Muscle of arm (tissue), 14 donors: ENCODE measurements at places on chromosomes 16 and 17. TPM values are rescaled to one million over a fixed set of nuclear protein-coding genes. Genes with fewer than 3 reads are reported as not detected.

GRCh38 chr16:56878282-56878854, 13.4 kb downstream of the SLC12A3 start:
- DNase-seq, result no peak

NPIPA8 gene
- polyA plus RNA-seq, result 1.2 TPM

DNA sequence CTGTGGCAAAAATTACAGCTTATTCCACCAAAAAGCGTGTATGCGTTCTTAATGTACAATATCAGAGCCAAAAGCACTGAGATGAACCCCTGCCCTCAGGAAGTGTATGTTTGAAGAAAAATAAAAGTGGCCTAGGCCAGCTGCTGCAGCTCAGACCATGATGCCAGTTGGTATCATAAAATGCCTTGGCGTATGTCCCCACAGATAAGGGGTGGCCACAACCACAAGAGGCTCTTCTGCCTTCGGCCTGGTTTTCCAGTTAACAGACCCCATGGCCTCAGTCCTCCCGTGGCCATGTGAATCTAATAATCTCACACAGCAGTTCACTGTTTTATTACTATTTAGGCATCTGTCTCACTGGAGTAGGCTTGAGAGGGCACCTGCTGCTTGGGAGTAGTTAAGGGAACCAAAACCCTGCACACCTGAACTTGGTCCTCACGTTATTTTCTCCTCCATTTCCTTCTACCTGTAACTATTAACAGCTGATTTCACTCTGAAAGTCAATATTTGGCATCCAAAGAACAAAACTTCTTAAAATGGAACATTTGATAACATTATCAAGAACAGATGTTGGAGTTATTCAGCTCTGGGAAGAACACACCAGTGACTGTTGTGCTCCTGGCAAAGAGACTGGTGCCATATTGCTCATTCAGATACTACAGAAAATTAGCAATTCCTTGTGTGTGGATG, 34.8 kb upstream of the ERN1 start:
- no peak for DNase-seq

DNA sequence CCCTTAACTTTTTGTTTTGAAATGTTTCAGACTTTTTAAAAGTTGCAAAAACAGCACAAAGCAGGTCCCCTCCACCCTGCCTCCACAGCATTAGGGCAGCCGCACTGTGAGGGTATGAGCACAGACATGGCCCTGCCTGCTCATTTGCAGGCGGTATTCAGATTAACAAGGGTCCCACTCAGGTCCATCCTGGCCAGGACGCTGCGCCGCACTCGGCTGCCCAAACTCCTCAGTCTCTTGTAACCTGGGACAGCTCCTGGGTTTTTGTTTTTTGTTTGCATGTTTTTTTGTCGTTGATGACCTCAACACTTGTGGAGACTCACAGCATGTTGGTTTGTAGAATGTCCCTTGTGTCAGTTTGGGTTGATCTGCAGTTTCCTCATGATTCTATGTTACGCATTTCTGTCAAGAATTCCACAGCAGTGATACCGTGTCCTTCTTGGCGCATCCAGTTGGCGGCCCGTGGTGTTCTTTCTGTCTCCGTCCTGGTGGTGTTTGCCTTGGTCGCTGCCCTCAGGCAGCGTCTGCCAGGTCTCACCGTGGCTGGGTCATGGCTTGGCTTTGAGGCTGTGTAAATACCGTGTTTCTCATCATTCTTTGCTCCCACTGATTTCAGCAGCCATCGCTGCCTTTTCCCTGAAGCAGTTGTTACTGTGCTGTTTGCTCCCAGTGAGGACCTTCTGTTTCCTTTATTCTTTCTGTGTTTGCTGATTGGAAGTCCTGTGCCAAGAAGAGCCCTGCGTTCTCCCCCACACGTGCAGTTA, 18.5 kb downstream of the CRAMP1 start:
- DNase-seq, result no peak

GRCh38 chr17:13759518-13760335, 158.0 kb upstream of the HS3ST3A1 start:
- DNase-seq, result no peak

CHST5 gene
- polyA plus RNA-seq, result 0.17 TPM

DNA sequence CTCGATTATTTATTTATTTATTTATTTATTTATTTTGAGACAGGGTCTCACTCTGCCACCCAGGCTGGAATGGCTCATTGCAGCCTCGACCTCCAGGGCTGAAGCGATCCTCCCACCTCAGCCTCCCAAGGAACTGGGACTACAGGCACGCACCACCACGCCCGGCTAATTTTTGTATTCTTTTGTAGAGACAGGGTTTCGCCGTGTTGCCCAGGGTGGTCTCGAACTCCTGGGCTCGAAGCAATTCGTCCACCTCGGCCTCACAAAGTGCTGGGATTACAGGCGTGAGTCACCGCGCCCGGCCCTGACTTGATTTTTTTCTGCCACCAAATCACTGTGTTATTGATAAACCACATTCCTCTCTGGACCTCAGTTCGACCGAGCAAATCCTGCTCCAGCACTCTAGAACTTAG, 758 bp upstream of the RPL23A start:
- no peak for DNase-seq

GRCh38 chr17:65548269-65548969, 13.0 kb downstream of the AXIN2 start:
- DNase-seq, result no peak

SPNS2 gene
- 3.7 TPM for polyA plus RNA-seq

DNA sequence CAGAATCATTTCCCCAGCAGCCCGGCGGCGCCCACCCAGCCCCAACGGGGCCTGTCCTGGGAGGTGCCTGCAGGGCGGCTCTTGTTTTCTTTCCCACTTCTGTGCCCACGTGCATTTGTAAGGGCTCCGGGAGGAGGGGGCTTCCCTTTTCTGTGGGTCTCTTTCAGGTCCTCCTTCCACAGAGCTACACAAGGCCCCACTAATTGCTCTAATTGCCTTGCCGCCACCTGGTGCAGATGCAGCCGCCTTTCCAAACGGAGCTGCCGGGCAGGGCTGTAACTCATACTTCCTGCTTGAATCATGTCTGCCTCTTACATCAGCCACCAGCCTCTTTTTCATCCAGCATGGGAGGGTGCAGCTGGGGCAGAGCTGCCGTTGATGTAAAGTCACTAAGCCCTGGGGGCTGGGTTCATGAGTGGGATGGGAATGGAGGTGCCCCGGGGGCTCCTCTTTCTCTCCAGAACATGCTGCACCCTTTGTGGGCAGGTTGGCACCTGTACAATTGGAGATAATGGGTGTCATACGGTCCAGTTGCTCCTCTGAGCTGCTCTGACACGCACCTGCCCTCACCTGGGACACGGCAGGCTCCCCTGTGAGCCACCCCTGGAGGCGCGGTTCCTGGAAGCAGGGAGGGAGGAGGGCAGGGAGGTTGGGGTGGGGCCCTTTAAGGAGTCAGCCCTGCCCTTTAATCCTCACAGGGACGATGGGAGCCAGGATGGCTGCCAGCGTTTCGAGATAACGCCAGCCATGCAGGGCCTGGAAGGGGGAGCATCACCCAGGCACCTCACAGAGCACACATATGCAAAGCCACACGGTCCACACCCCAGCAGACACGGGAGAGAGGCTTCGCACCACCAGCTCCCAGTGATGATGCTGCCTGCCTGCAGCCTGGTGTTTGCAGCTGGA, 41.1 kb upstream of the KLHDC4 start:
- DNase-seq, result no peak

DNA sequence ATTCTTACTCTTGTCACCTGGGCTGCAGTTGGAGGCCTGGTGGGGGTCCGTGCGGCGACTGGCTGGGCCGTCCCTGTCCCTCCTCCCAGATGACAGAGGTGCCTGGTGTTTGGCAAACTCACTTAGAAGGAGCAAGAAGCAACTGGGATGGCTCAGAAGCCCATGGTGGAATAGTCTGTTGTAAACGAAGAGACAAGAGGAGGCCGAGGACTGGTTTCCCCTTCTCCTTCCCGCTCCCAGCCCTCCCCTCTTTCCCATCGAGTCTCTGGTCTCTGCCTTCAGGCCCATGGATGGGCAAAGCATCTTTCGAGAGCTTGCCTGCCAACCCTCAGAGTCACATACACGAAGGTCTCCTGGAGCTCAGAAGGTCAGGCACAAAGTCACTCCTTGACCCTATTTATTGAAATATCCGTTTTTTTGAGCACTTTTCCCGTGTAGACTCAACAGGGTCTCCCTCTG, 364.4 kb downstream of the SEC14L1 start:
- DNase-seq, result no peak

TNFRSF13B gene
- 0.91 TPM for polyA plus RNA-seq

GRCh38 chr16:1363501-1364041, 11.8 kb downstream of the GNPTG start:
- DNase-seq, result no peak

OSGIN1 gene
- polyA plus RNA-seq, result 0.23 TPM

DNA sequence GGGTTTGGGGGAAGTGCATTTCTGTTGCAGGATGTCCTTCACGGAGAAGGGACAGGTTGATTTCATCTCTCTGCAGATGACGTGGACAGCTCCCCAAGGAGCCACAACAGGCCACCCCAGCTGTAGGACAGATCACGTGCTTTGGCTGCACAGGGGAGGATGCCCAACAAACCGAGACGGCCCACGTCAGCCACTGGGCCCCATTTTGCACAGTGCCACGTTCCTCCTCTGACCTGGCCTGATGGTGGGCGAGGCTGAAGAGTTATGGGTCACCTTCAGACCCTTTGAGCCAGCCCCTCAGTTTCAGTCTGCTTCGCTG, 9.0 kb upstream of the RHBDL3 start:
- DNase-seq, result no peak

PABPN1L gene
- polyA plus RNA-seq, result not detected

GRCh38 chr17:31313982-31314781, at the start of gene EVI2B:
EVI2B (minus strand) TSS chr17:31314054; CDS start chr17:31305609, 8,445 bp downstream.
- no peak for DNase-seq

SLC2A4 gene
- 13.6 TPM for polyA plus RNA-seq

- DNase-seq, result no peak
Observed at GRCh38 chr16:13377143-13377542, 475.7 kb downstream of the SHISA9 start.
